Naive thymus-derived CD8-positive, alpha-beta T cell (primary cell): ENCODE measurements at places on chromosomes 1 and 21.

DNA sequence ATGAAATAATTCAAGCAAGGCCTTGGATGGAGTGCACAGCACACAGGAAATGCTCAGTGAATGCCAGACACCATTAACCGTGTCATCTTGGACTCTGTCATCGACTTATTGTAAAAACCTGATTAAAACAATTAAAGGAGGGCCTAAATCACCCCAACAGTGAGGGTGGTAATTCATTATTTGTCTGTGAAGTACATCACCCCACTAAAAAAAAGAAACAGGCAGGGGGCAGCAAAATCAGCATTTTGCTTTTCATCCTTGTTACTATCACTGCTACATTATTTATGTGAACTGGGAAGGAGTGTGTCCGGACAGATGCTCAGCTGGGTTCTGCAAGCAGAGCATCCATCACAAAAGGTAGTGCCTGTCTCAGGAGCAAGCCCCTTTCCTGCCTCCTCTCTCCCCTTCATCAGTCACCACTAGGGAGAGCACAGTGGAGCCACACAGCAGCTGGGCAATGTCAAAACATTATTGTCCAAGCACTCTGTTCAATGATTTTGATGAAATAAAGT is 98.5 kb downstream of the RERE start:
- no peak for DNase-seq

DNA sequence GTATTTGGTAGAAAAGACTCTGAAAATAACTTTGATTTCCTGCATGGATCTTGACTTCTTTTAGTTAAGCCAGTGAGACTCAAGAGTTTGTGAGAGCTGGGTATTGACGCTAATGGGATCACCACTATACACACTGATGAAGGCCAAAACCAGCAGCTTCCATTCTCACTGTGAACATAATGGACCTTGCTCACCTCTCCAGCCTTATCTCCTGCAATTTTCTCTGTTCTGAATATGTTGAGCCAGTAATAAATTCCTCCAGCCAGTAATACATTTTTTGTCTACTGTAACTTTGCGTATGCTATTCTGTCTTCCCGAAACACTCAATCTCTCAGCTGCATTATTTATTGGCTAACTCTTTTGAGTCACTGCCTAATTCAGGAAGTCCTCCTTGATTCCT is 111.6 kb upstream of the PPP2R5A start:
- DNase-seq: no peak

DNA sequence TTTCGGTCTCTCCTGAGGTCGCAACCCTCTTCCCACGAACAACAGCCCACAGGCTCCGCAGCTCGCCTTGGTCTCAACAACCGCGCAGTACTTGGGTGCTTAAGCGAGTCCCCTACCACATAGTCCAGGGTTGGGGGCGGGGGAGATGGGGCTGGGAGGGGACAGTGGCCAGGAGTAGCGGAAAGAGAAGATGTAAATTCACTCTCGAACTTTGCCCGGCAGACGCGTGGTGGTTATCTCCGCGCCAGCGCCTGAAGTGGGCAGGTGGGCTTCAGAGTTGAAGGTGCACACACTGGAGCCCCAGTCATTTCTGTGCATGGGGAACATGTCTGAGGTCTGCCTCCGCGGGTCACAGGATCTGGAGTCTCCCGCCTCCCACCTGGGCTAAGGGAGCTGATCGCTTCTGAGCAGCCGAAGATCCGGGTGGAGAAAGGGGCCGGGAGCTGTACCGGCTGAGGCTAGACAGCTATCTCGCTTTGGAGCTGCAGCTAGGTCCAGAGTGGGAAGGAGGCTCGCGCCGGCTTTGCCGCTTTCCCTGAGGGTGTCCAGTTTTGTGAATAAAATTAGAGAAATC is 4.3 kb upstream of the FOXD2 start:
- no peak for DNase-seq

DNA sequence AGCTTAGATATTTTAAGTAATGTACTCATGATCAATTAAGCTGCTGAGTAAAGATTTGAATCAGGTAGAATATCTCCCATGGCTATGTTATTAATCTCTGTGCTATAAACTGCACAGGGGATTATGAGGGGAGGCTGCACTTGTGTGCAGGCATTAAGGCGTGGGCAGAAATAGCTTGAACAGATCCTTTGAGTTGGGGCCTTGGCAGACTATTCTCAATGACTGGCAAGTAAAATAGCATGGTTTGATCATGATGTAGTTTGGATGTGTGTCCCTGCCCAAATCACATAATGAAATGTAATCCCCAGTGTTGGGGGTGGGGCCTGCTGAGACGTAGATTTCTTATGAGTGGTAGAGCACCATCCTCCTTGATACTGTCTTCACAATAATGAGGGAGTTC is 220.3 kb downstream of the PLPP3 start:
- DNase-seq: no peak
